Heart left ventricle (tissue), 16 donors: ENCODE measurements at places on chromosomes 5 and 9. TPM values are rescaled to one million over a fixed set of nuclear protein-coding genes. Genes with fewer than 3 reads are reported as not detected.

- H3K36me3 ChIP-seq: no peaks in the 10 kb centered on the region
- H3K4me3 ChIP-seq: no peak overlapping the region
- H3K4me1 ChIP-seq: no peaks in the 10 kb centered on the region
These were observed 314.5 kb upstream of the TLE4 start for GRCh38 chr9:79257228-79257781.

DNA sequence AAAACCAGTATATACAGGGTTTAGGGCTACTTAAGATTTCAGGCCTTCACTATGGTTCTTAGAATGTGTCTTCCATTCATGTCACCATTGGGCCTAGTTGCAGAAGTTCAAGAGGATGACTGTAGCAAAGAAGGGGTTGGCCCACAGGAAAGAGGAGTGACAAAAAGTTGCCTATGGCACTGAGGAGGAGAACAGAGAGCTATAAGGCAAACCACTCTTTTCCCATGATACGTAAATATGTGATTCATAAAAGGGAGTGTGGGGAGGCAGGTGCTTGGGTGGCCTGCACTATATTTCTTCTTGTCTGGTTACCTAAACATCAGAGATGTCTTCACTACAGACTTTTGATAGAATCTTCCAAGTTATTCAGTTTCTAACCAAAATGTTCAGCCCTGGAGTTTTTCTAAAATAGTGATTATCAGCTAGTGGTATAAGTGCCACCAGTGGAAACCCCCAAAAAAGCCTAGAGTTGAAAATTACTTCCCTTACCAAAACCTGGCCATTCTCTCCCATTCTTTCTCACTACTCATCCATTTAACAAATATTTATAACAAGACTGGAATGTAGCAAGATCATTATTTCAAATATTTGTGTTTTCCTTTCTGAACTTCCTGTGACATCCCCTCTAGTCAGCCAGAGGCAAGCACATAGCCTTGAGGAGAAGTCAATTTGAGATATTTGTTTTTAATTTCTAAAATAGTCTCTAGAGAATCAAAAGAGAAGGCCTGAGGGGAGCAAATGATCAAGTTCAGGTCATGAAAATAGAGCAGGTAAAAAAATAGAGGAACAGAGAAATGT, 367.4 kb downstream of the EFNA5 start:
- H3K4me3 ChIP-seq: no peak overlapping the region
- no peaks in the 10 kb centered on the region for H3K27me3 ChIP-seq
- H3K4me1 ChIP-seq: no peaks in the 10 kb centered on the region
- DNase-seq: no peak

GRCh38 chr5:158785397-158785796, 314.3 kb downstream of the EBF1 start:
- H3K36me3 ChIP-seq: no peaks in the 10 kb centered on the region
- H3K4me1 ChIP-seq: peaks cover 30% of the 10 kb centered on the region
- H3K27ac ChIP-seq: no peak overlapping the region
- no peak for DNase-seq

- no peaks in the 10 kb centered on the region for H3K4me1 ChIP-seq
- H3K27me3 ChIP-seq: no peaks in the 10 kb centered on the region
- DNase-seq: no peak
- H3K4me3 ChIP-seq: no peak overlapping the region
- H3K36me3 ChIP-seq: no peaks in the 10 kb centered on the region
These were observed 235.7 kb downstream of the HTR1A start for GRCh38 chr5:63726496-63726895.

Gene HAPLN1
- 1.5 TPM for total RNA-seq

DNA sequence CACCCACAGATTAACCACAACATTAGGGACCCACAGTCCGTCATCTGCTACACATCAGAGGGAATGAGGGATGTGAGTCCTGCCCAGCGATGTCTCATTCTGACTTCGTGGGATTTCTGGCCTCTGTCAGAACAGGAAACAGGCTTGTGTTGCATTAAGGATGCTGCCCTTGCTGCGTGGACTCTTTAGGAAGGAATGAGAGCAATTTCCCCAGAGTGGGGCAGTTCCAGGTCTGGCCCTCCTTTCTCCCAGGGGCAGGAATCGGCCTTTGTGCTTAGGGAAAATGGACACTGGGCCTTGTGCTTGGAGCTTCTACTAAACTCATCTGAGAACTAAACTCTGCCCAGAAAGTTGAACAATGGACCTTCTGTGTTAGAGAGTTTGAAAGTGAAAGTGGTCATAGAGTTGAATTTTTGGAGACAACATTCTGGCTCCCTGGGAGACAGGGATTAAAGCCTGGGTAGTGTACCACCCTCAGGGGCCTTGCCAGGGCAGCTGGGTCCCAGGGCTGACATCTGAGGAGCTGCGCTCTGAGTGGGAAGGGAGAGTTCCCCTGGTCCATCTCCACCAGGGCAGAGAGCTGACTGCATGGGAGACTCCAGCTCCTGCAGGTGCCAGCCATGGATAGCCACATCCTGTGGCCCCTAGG, 37.8 kb upstream of the S1PR3 start:
- no peak for DNase-seq
- H3K4me1 ChIP-seq: peaks cover 35% of the 10 kb centered on the region
- no peaks in the 10 kb centered on the region for H3K27me3 ChIP-seq
- no peaks in the 10 kb centered on the region for H3K36me3 ChIP-seq
- peak overlapping the region; percentile 12 for H3K27ac ChIP-seq
- no peak overlapping the region for H3K4me3 ChIP-seq
